ENCODE measurements at places on chromosomes 6 and 20.

- no peak for DNase-seq
Observed at GRCh38 chr6:43798688-43799444, 28.9 kb downstream of the VEGFA start.

- DNase-seq: no peak
Observed at GRCh38 chr6:169172946-169173345, 80.7 kb downstream of the THBS2 start.

DNA sequence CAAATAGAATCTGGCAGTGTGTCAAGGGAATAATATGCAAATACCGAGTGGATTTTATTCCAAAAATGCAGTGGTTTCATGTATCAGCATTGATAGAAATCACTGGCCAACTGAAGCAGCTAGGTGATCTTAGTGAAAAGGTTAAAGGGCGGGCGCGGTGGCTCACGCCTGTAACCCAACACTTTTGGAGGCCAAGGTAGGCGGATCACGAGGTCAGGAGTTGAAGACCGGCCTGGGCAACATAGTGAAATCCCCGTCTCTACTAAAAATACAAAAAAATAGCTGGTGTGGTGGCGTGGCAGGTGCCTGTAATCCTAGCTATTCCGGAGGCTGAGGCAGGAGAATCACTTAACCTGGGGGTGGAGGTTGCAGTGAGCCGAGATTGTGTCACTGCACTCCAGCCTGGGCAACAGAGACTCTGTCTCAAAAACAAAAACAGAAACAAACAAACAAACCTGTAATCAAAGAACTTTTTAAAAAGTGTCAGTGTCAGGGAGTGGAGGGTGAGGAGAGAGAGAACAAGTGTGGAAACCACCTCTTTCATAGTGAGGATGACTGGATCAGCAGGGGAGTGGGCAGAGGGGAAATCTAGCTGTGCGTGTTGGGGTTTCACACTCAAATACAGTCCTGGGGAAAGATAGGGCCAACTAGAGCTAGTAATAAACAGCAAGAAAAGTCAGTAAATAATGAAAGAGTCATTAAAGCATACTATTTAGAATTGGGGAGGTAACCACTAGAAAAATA, 57.1 kb downstream of the CDS2 start:
- DNase-seq: no peak

- no peak for DNase-seq
Observed at GRCh38 chr6:12909833-12910232, 193.3 kb downstream of the PHACTR1 start.

- DNase-seq: no peak
Observed at GRCh38 chr20:32558526-32558925, 26.6 kb downstream of the NOL4L start.

DNA sequence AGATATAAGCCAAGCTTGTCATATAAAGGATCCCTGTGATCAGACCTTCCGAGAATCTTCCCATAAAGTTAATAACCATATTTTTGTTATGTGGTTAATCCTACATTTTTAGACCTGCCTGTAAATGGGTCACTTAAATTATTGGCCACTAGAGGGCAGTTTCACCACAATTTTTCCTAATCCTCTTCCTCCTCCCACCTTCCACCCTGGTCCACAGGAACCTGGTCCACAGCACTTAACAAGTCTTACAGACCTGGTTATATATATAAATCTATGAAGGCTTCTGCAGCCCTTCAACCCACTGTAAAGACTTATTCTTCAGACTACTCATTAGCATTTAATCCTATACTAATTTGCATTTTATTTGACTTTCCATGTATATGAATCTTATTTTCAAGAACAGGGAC, 28.3 kb downstream of the MRS2 start:
- DNase-seq: peak; percentile 42

DNA sequence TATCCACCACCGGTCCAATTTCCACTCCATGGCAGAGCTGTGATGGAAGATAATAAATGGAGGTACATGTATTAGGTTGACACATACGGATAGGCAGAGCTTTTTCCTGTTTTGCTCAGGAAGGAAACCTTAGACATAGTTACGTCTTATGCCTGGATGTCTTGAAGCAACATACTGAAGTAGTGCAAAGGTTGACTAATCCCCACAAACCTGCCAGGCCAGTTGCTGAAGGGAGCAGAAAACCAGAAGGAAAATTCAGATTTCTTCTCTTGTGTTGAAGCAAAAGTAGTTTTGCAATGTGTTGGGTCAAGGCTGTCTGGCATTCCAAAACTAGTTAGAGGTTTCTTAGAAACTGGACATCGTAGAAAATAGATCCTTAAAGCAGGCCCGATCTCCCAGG, 68.7 kb downstream of the PHACTR1 start:
- DNase-seq: no peak

DNA sequence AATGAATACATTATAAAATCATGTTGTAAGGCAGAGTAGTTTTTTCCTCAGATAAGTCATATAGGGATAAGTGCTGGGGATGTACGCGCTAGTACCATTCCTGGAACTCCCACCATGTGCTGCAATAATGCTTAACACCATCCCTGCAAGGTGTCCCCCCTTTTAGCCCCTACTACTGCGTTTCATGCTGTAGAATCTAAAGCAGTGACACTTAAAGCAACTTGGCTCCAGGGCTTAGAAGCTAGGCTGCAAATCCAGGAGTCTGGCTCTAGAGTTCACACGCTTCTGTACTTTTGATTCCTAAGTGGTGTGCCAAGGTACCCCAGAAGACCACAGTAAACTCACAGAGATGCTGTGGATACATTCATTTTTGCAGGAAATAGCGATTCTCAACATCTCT, 183.1 kb downstream of the DOK5 start:
- no peak for DNase-seq

DNA sequence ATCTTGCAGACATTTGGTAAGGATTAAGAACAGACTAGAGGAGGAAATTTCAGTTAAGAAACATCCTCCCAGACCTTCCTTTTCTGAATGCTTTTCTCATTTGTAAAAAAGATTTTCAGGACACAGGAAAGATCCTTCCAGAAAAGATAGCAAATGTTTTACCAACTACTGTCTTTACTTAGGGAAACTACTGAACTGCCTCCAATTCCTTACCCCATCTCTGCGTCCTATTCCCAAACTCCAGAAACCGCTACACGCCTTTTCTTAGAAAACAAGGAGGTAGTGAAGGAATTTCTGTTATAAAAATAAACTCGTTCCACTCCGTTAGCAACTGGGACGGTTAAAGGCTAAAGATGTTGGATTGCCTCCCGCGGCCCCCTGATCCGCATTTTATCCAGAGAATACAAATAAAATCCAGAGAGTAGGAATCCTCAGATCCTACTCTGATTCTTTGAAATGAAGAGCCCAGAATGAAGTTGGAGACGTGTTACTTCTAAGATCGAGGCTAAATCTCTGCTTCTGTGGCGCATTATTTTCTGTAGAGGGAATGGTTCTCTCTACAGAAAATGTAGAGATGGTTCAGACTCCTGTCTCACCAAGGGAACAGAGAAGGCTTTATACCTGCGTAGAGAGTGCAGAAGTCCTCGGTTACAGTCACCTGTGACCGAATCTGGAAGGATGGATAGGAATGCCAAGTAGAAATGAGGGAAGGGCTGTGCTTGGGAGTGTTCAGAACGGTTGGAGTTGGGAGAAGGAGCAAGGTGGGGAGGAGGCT, 133.0 kb downstream of the GPX5 start:
- DNase-seq: no peak

DNA sequence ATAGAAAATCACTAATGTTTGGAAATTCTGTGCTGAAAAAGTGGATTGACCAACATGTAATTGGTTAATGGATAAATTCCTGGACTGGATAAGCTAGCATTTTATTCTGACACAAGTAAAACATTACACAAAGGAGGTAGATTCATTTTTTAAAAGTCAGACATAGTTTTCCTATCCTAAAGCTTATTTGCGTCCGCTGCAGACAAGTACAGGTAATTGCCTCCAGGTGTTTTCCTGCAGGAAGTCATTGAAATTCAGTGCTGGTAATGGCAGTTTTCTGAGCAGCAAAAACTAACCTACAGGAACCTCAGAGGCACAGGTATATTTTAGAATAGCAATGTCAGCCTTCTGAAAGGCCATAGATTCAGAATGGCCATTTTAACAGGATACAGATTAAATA, 20.0 kb upstream of the HIVEP1 start:
- DNase-seq: no peak

DNA sequence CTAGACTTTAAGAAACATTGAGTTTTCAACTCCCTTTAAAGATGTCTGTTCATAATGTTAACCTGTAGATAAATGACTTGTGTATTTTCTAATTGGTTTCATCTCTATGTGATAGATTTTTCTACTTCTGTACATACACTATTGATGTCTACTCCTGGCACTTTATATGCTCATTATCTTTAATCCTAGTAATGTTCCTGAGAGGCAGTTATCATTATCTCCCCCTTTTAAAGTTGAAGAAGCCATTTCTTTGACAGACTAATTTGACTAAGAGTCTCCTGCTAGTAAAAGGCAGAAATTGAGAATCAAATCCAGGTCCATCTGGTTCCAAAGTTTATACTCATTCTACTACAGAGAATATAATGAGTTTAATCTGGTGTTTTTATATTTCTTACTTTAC, 137.2 kb upstream of the SAMD5 start:
- no peak for DNase-seq

DNA sequence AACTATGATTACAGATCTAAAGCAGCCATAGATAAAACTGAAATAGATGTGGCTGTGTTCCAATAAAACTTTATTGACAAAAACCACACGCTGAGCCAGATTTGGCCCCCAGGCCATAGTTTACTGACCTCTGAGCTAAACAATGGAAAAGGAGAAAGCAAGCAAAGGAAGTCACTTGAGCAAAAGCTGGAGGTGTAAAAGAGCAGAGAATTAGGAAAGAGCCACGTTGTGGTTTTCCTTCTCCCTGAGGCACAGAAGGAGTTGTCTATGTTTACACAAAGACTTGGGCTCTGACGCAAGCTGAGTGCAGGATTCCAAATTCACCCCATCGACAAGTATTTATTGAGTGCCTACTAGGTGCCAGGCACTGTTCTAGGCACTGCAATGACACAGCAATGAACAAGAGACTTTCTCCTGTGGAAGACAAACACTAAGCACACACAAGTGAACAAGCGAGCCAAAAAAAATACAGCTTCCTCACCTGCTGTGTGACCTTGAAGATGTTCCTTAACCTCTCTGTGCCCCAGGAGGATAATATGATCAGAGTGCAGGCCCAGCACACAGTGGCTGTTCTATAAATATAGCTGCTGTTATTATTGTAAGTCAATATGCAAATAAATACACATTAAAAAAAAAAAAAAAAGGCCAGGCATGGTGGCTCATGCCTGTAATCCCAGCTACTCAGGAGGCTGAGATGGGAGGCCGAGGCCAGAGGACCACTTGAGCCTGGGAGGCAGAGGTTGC, 75.4 kb upstream of the PTPN1 start:
- DNase-seq: no peak

DNA sequence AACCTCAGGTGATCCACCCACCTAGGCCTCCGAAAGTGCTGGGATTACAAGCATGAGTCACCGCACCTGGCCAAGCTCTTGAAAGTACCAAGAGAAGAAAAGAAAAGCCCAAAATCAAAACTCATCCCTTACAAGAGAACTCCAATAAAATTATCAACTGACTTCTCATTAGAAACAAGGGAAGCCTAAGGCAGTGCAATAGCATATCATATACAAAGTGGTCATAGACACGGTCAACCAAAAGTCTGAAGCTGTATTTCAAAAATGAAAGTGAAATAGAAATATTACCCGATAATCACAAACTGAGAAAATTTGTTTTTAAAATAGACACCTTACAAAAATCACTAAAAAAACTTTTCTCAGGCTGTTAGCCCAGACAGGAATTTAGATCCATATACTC, 1321.1 kb upstream of the GJE1 start:
- DNase-seq: no peak

DNA sequence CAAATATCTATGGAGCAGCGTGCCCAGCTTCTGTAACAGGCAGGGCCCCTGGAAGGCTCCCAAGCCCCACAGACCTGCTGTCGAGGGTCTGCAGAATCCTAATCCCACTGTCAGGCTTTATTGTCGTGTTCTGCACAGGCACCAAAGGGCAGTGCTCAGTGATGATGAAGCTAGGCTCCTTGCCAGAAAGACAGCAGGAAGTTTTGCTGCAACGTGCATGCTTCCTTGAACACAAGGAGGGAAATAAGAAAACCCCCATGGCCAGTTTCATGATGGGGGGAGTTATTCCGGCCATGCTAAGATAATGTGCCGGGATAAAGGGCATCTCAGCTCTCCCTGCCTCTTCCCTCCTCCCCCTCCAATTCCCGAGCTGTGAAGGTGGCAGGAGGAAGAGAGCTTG, 109.4 kb upstream of the KCNG1 start:
- DNase-seq: no peak

- no peak for DNase-seq
Observed at GRCh38 chr6:130740308-130740707, 86.9 kb upstream of the SMLR1 start.

GRCh38 chr6:41167173-41167963, 4.5 kb upstream of the TREM2 start:
- no peak for DNase-seq

DNA sequence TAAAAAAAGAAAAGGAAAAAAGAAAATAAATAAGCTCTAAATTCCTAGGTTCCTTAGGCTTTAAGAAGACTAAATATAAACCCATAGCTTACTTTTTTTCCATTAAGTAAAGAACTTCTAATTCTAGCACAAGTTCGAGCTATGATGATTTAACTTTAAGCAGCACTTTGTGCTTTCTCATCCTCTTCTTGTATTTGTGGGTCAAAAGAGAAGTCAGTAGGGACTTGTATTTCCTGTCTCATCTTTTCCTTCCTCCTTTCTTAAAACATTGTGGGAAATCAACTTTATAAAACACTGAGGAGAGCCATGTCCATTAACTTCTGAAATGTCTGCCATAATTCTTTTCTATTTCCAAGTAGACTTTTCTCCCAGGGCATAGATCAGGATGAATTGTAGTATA, 637.7 kb upstream of the CITED2 start:
- DNase-seq: no peak

DNA sequence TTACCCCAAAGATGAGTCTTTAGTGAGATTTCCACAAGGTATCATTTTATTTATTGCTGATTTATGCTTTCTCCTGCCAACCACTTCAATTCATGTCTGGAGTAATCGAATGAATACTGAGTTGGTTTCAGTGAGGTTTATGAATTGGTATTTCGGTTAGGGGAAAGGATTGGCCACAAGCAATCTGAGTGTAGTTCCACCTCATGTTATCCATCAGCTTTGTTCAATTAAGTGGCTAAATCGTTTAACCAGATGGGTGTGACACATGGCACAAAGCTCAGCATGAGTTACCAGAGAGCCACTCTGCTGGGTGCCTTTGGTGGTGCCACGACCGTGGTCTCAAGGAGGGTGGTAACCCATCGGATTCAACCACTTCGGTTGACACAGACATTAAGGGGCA, 148.2 kb downstream of the FNDC1 start:
- no peak for DNase-seq

DNA sequence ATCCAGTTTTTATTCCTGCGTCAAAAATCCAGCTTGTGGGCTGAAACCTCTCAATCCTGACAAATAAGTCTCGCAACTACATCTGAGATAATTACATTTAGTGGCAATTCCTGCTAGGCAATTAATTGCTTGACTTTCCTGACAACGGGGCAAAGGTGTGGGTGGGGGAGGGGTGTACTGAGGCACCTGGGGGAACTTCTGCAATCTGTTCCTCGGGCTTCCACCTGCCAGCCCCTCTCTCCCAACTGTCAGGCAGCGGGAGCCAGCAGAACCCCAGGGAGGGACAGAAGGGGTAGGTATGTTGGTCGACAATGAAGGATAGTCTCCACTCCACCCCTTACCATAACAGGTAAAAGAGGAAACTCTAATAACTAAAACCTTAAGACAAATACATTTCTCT, 6.8 kb downstream of the C6orf52 start:
- DNase-seq: no peak

GRCh38 chr20:22533823-22534751, 50.3 kb downstream of the FOXA2 start:
- DNase-seq: no peak
